ENCODE measurements at places on chromosomes 2 and 18. TPM values are rescaled to one million over a fixed set of nuclear protein-coding genes. Genes with fewer than 3 reads are reported as not detected.

HES6 gene
- 9.8 TPM for total RNA-seq

DIPK1C gene
- not detected for total RNA-seq

FNDC4 gene
- 1.9 TPM for total RNA-seq

LRATD1 gene
- not detected for total RNA-seq

TNS1 gene
- 2.6 TPM for total RNA-seq

MALL gene
- total RNA-seq = 0.34 TPM

SH3BP4 gene
- total RNA-seq = 72.1 TPM

GKN1 gene
- total RNA-seq = not detected

KCNJ3 gene
- total RNA-seq = not detected

MC5R gene
- total RNA-seq = not detected
